ENCODE measurements at places on chromosomes 12 and 14. TPM values are rescaled to one million over a fixed set of nuclear protein-coding genes. Genes with fewer than 3 reads are reported as not detected.

Gene ESR2
- 0.52 TPM for total RNA-seq

Gene SIRT4
- 2.2 TPM for total RNA-seq

Gene RNASE7
- not detected for total RNA-seq

Gene GPR84
- 0.20 TPM for total RNA-seq

- H3K27me3 ChIP-seq: no peaks in the 10 kb centered on the region
- DNase-seq: no peak
- H3K4me1 ChIP-seq: peaks cover 7% of the 10 kb centered on the region
- H3K36me3 ChIP-seq: no peaks in the 10 kb centered on the region
- no peak overlapping the region for H3K27ac ChIP-seq
- peak overlapping the region; percentile 21 for H3K4me3 ChIP-seq
Measured at GRCh38 chr12:72677139-72677538, 405.0 kb downstream of the TRHDE start.

DNA sequence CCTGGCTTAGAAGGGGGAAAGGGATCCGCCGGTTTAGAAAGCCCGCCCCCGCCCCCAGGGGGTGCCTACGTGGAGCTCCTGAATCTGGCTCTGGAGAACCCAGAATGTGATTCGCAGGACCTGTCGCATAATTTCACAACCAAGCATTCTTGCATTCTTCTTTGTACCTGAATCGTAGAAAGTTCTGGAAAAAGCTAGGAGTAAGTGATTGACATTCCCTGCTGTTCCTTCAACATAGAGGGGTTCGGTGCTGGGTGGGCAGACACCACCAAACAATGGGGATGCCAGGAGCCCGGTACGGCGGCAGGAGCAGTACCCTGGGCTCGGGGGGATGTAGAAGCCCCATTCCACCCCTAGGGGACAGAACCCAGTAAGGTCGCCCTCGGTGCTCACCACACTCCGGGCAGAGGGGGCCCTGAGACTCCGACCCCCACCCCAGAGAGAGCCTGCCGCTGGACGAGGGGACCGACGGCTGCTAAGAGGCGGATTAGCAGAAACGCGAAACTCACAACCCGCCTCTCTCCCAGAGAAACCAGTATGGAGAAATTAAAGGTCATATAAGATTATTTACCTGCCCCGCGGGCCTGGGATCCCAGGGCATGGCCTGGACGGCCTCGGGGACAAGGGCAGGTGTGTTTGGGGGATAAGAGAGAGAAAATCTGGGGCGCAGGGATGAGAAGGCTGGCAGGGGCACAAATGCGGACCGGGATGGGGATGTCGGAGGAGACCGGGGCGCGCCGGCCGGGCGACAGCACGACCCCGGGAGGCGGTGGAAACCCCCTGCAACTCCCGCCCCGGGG, 520 bp downstream of the CSRP2 start:
- peak overlapping the region; percentile 90 for H3K4me3 ChIP-seq
- H3K27ac ChIP-seq: peak overlapping the region; percentile 86
- peak; percentile 92 for DNase-seq
- H3K36me3 ChIP-seq: no peaks in the 10 kb centered on the region

DNA sequence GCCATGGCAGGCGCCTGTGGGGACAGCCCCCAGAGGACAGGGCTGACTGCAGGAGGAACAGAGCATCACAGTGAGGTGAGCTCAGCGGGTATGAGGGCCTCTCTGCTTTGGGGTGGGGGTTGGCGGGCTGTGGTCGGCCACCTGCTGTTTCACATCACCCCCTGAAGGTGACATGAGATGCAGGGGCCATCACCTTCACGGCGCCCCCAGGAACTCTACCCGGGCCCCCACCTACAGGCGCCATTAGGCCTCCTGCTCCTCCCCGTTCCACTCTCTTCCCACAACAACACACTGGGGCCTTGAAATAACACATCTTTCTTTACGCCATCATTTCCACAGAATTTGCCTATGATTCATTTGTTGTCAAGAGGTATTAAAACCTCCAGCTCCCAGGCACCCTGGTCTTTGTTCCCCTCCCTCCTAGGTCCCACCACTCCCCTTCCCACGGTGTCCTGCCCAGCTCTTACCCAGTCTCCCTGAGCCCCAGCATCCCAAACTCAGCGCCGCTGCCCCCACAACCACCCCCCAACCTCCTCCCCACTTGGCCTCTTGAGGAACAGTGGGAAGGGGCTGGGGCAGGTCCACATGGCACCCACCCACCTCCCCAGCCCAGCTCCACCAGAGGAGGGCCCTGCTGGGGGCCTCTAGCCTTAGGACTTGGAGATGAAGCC, 12.7 kb upstream of the HDAC7 start:
- no peaks in the 10 kb centered on the region for H3K27me3 ChIP-seq
- peaks cover 5% of the 10 kb centered on the region for H3K4me1 ChIP-seq
- no peak overlapping the region for H3K4me3 ChIP-seq

DNA sequence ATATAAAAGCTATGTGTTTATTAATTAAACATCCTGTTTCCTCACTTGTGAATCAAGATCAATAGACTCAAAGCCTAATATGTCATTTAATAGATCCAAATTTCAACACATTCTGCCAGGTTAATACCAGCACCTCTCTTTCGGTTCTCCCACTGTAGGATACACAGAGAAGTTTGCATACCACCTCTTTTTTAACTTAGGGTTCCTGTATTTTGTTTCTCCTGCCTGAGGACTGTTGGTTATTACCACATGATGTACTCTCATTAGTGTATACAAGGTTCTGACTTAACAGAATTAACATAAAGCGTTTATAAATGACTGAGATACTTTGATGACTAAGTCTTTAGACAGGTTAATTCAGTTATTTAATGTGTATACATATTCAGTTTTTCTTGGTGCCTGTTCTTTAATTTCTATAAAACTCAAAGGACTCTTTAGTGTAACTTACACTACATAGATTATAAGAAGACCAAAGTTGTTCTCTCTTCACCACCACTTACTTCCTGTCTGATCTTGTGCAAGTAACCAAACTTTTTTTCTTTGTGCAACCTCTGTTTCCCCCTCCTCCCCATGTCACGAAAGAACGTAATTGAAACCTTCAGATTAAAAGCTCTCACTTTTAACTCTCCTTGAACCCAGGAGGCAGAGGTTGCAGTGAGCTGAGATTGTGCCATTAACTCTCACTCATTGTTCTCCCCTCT, 89.8 kb upstream of the DNM1L start:
- H3K36me3 ChIP-seq: peaks cover 57% of the 10 kb centered on the region
- no peaks in the 10 kb centered on the region for H3K4me1 ChIP-seq
- no peak overlapping the region for H3K4me3 ChIP-seq

GRCh38 chr12:90943255-90943654, 11.7 kb downstream of the CCER1 start:
- H3K4me1 ChIP-seq: no peaks in the 10 kb centered on the region
- no peak for DNase-seq
- H3K36me3 ChIP-seq: no peaks in the 10 kb centered on the region

DNA sequence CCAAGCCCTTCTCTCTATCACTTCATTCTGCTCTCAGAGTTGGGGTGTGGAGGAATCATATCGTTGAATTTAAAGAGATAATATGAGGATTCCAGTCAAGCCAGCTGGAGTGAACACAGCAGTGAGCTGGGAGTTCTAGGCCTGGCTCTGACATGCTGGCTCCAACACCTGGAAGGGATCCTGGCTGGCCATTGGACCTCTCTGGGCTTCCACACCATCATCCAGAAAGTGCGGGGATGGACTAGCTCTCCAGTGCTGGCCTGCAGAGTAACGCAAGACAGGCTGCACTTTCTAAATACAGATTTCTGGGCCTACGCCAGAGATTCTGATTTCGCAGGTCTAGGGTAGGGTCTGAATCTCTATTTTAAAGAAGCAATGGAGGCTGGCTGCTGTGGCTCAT, 34.8 kb upstream of the HDAC7 start:
- DNase-seq: peak; percentile 40
- H3K4me3 ChIP-seq: no peak overlapping the region
- no peak overlapping the region for H3K27ac ChIP-seq
- no peaks in the 10 kb centered on the region for H3K36me3 ChIP-seq
- peaks cover 12% of the 10 kb centered on the region for H3K4me1 ChIP-seq
- H3K27me3 ChIP-seq: no peaks in the 10 kb centered on the region

GRCh38 chr12:98894412-98895085, 249.5 kb downstream of the APAF1 start:
- no peak overlapping the region for H3K27ac ChIP-seq
- H3K27me3 ChIP-seq: peaks cover 54% of the 10 kb centered on the region
- DNase-seq: peak; percentile 85
- peak overlapping the region; percentile 87 for H3K4me3 ChIP-seq

GRCh38 chr14:89564989-89565388, 148.0 kb upstream of the FOXN3 start:
- H3K36me3 ChIP-seq: no peaks in the 10 kb centered on the region
- no peaks in the 10 kb centered on the region for H3K4me1 ChIP-seq
- no peak for DNase-seq
- no peak overlapping the region for H3K4me3 ChIP-seq
- H3K27me3 ChIP-seq: no peaks in the 10 kb centered on the region
- H3K27ac ChIP-seq: no peak overlapping the region

GRCh38 chr12:107465625-107466024, 220.0 kb upstream of the PWP1 start:
- H3K27ac ChIP-seq: no peak overlapping the region
- no peaks in the 10 kb centered on the region for H3K27me3 ChIP-seq
- no peak for DNase-seq
- H3K36me3 ChIP-seq: no peaks in the 10 kb centered on the region
- H3K4me3 ChIP-seq: no peak overlapping the region

DNA sequence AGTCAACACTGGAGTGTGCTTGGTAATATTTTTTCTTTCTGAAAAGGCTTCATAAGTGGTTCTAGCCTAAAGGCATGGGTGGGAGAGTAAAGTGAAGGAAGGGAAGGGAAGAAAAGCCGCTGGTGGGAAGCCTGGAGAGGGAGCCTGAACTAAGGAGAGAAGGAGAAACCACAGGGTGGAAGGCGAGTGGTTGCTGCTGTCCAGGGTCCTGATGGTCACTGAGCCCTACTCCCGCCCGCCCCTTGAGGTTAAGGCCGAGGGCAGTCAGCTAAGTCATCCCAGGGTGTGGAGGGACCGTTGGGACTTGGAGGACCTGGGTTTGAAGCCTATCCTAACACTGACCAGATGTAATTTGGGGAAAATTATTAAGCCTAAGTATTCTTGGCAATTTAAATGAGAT, 189.1 kb downstream of the PIWIL1 start:
- no peaks in the 10 kb centered on the region for H3K4me1 ChIP-seq
- no peaks in the 10 kb centered on the region for H3K36me3 ChIP-seq
- peak; percentile 97 for DNase-seq
- H3K27ac ChIP-seq: no peak overlapping the region
- H3K27me3 ChIP-seq: peaks cover 6% of the 10 kb centered on the region

GRCh38 chr14:92978229-92979021, 55.5 kb downstream of the CHGA start:
- H3K4me3 ChIP-seq: no peak overlapping the region
- no peaks in the 10 kb centered on the region for H3K27me3 ChIP-seq
- H3K36me3 ChIP-seq: peaks cover 7% of the 10 kb centered on the region
- no peaks in the 10 kb centered on the region for H3K4me1 ChIP-seq
- DNase-seq: no peak

DNA sequence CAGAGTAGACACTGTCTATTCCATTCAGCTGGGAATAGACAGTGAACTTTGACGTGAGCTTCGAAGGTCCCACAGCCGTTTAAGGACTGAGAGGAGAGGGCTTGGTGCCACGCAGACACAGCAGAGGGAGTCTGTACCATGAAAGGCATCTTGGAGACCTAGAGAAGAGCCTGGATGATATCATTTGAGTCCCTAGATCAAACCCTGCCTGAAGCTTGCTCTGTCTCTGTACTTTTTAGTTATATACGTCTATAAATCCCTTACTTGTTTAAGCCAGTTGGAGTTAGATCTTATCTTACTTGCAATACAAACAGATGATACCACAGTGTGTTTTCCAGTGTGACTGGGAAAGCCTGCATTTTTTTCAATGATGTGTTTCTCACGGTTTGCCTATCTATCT, 128.9 kb upstream of the RTL1 start:
- H3K36me3 ChIP-seq: no peaks in the 10 kb centered on the region
- H3K27ac ChIP-seq: no peak overlapping the region
- peaks cover under 1% of the 10 kb centered on the region for H3K4me1 ChIP-seq

DNA sequence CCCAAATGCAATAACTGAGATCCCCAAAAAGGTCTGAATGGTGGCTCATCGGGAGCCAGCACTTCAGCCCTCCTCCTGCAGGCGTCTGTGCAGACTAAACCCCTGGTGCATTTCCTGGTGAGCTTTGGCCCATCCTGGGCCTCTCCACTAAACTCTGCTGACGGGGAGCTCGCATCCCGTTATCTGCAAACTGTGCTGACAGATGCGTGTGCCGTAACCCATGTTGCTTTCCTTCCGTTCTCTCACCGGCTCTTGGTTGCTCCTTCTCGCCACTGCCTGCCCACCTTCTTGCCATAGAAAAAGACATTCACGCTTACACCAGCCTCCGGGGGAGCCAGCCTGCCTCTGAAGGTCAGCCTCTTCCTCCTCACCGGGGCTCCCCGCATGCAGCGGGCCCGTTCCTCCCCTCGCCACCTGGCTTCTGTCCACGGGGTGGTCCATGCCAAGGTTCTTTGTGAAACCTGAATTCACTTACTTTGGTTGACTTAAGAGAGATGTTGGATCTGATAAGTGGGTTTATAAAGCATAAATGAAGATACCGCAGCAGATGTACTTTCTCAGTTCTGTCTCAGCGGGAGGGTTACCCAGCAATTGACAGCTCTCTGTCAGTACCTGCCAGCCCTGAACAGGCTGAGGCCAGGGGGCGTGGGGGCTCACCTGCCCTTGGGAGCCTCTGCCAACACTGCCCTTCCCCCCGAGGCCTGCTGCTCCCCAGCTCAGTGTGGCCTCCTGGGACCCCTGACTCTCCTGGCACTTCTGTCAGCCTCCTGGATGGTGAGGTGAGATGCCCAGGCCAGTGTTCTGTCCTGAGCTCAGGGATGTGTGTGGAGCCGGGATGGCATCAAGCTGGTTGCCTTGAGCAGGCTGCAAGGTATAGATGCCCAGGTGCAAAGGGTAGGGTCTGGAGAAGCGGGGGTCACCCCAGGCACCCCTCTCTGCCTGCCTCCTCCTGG, 14.2 kb downstream of the ZFYVE21 start:
- H3K27ac ChIP-seq: no peak overlapping the region
- peaks cover 50% of the 10 kb centered on the region for H3K36me3 ChIP-seq
- H3K4me3 ChIP-seq: no peak overlapping the region
- H3K4me1 ChIP-seq: peaks cover 11% of the 10 kb centered on the region
- no peak for DNase-seq

- no peaks in the 10 kb centered on the region for H3K27me3 ChIP-seq
- no peaks in the 10 kb centered on the region for H3K4me1 ChIP-seq
- no peaks in the 10 kb centered on the region for H3K36me3 ChIP-seq
Measured at GRCh38 chr14:93003945-93004698, 81.2 kb downstream of the CHGA start.

DNA sequence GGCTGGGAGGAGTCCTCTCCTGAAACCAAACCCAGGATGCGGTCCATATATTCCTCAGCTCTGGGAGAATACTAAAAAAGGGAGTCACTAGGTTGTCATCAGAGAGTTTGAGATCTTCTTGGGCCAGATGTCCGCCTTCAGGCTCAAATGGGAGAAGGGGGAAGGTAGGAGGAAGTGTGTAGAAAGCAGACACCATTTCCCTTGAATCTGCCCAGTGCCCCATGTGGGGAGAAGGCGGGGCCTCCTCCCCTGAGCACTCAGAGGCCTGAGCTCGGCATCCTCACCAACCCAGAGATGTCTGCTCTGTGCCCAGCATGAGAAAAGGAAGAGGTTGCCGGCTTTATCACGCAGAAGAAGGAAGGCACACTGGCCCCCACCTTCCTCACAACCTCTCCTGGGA, 37.3 kb downstream of the LTBP2 start:
- H3K4me1 ChIP-seq: no peaks in the 10 kb centered on the region
- H3K36me3 ChIP-seq: no peaks in the 10 kb centered on the region
- H3K4me3 ChIP-seq: no peak overlapping the region
- no peak overlapping the region for H3K27ac ChIP-seq
- no peak for DNase-seq
- H3K27me3 ChIP-seq: no peaks in the 10 kb centered on the region
